Uterus (tissue), 4 donors: ENCODE measurements at places on chromosomes 7 and 10.

GRCh38 chr10:99976886-99977665 is 32.7 kb downstream of the DNMBP start:
- H3K4me1 ChIP-seq, result no peaks in the 10 kb centered on the region
- H3K4me3 ChIP-seq, result no peak overlapping the region
- no peak for DNase-seq
- no peaks in the 10 kb centered on the region for H3K27me3 ChIP-seq

DNA sequence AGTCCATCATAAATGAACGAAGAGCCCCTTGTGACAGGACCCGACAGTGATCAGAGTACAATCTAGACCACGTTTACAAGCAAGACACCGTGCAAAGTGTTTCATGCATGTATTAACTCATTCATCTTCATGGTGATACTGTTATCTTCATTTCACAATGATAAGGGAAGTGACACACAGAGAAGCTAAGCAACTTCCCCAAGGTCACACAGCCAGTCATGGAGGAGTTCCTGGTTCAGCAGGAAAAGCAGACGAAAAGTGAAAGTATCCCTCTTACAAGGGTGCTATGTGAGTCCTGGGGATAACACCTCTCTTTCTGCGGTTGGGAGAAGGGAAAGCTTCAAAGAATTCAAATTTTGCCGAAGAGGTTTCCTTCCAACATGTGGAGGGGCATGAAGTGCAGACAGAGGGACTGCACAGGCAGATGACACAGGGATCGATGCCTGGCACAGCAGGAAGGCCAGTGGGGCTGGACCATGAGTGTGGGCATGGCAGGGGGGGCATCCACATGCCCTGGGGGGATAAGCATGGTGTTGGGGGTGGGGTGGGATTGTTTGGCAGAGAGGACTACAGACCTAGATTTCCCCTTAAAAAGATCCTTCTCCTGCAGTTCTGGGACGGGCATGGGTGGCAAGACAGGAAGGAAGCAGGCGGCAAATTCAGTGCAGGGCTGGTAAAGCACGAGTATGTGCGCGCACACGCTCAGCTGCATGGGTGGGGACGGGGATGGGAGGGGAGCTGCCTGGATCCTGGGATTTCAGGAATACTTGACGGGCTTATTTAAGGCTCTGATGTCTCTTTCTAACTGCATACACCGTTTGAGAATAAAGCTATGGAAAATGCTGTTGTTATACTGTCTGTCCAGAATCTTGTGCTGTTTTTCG is 33.5 kb upstream of the DDC start:
- DNase-seq, result no peak
- no peaks in the 10 kb centered on the region for H3K27me3 ChIP-seq
- H3K4me3 ChIP-seq, result no peak overlapping the region
- H3K4me1 ChIP-seq, result no peaks in the 10 kb centered on the region

- H3K27me3 ChIP-seq, result no peaks in the 10 kb centered on the region
- DNase-seq, result no peak
- H3K27ac ChIP-seq, result no peak overlapping the region
- H3K4me3 ChIP-seq, result no peak overlapping the region
- H3K4me1 ChIP-seq, result no peaks in the 10 kb centered on the region
- no peaks in the 10 kb centered on the region for H3K36me3 ChIP-seq
Measured at GRCh38 chr7:41732436-41732785, 29.5 kb upstream of the INHBA start.

DNA sequence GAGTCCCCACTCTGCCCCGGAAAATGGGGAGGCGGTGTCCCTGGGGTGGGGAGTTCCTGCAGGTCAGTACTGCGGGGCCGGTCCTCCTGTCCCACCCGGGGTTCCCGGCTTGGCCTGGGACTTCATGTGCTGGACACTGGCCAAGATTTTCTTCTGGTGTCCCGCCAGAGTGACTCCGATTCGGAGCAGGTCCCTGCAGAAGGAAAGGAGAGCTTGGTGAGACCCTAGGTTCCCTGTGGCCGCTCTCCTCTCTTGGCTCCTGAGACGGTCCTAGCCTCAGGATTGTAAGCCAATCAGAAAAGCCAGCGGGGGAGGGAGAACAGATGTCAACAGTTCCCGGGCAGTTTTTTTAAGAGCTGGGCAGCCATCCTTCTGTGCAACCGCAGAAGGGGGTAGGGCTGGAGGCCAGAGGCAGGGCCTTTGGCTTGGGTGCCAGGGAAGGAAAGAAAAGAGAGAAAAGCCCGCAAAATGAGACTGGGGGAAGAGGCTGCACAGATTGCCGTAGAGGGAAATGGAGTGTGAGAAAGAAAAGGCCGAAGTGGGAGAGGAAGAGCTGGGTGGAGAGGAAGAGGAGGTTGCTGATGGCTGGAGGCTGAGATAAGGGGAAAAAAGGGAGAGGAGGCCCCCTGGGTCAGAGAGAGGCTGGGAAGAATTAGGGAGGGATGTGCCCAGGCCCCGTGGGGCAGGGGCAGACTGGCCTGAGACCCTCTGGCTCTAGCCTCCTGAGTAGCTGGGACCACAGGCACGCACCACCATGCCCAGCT is 23.7 kb downstream of the EPHB4 start:
- H3K27me3 ChIP-seq, result no peaks in the 10 kb centered on the region
- no peak overlapping the region for H3K4me3 ChIP-seq
- H3K36me3 ChIP-seq, result no peaks in the 10 kb centered on the region
- DNase-seq, result peak; percentile 89

DNA sequence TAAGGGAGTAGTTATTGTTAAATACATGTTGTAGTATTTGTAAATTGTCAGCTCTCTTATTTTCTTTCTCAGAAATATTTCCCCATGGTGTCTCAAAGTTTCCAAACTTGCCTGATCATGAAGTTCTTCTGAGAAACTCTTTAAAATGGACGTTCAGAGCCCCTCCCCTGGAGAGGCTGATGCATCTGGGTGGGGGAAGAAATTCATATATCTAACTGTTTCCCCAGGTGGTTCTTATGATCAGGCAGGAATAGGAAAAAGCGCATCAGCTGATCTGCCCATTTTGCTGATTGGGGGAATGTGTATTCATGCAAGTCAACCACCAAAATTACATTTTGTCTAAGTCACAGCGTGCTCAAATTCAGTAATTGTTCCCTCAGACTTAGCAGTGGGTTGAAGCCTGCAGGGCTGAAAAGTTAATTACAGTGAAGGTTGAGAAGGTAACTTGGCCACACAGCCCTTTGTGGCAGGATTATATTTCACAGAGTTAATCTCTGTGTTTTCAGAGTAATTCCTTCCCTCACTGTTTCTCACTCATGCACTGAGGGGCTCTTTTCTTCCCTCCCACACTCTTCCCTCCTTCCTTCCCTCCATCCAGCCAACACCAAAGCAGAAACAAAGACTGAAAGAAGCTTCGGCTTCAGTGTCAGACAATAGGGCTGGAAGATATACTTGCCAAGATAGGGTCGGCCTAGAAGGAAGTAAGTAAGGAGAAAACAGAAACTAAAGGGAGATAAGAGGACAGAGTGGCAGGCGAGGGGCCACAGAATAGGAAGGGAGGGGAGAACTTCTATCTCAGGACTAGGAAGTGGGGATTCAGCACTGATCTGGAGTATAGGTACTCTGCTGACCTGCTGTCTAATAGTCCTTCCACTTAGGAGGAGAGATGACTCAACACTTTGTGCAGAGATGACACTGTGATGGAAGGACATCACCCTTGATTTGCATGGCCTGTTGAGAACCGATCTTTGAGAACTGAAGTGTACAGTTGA is 50.5 kb upstream of the STARD3NL start:
- H3K27me3 ChIP-seq, result no peaks in the 10 kb centered on the region
- no peaks in the 10 kb centered on the region for H3K36me3 ChIP-seq
- no peak overlapping the region for H3K4me3 ChIP-seq
- H3K27ac ChIP-seq, result no peak overlapping the region
- no peak for DNase-seq
